Astrocyte of the spinal cord (primary cell): ENCODE measurements at places on chromosomes 7 and 10.
A peak's percentile ranks its signal among the peaks of the same experiment; 100 is the strongest.

DNA sequence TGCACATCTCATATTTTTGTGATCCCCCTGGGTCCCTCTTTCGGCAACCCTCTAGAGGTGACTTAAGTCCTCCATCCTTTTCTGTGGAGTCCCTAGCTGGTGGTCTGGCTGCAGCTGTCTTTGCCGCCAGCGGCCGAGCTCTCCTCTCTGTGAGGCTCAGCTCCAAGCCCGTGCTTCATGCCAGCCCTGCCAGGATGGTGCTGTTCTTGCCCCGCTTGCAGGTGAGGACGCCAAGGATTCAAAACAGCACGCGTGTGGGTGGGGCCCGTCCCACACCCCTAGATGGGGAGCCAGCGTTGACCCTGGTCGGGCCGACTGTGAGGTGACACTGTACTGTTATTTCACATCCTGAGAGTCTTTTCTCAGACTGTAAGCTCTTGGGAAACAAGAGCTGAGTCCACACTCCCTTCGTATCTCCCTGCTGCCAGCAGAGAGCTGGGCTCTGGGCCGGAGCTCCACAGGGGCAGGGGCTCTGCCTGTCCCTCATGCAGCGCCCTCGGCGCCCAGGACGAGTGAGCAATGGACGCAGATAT is 36.6 kb upstream of the GJD4 start:
- no peak for DNase-seq

- no peak for DNase-seq
Observed at GRCh38 chr10:113693348-113693747, 13.6 kb downstream of the CASP7 start.

GRCh38 chr10:72756674-72757385 is 64.9 kb downstream of the MCU start:
- peak; percentile 61 for DNase-seq

- DNase-seq = no peak
Observed at GRCh38 chr10:131933696-131934086, 32.9 kb downstream of the PPP2R2D start.

- no peak for DNase-seq
Observed at GRCh38 chr10:71743089-71743838, 23.7 kb upstream of the C10orf105 start.

GRCh38 chr7:130367836-130368746 is 12.2 kb upstream of the CPA1 start:
- no peak for DNase-seq
